ENCODE measurements at places on chromosomes 4 and X.

DNA sequence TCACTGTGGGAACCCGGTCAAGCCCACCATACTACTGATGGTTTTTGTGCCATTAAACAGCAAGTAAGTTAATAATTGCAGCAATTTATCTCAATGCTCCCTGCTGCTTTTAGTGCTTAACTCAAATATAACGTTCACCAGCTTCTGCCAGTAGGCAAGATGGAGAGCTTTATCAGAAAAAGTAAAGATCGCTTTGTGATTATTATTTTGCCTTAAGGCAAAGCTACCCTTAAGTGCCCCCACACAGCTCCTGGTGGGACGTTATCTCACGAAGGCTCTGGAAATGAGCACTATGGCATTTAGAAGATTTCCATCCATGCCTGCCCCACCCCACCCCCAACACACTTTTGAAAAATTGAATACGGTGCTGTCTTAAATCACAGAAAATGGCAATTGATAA, 59.4 kb downstream of the KDR start:
- no peak for DNase-seq

DNA sequence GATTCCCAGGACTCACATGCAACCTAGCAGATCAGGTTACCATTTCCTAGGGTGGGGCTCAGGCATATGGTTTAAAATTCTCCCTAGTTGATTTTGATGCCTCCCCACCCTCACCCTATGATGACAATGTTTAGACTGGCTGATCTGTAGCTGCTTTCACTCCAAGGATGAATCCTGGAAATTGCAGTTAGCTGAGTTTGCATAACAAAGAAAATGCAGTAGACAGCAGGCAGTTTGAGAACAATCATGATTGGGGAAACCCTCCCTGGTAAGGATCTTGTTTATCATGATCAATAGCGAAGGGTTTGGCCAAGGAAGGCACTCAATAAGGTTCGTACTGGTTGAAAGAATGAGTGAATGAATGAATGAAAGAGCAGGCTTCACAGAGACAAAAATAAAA, 2.1 kb downstream of the ZNF518B start:
- DNase-seq = no peak

GRCh38 chr4:105994061-105994460, 98.8 kb downstream of the NPNT start:
- no peak for DNase-seq

GRCh38 chrX:46572340-46572936, 1.1 kb upstream of the CHST7 start:
- DNase-seq = no peak

DNA sequence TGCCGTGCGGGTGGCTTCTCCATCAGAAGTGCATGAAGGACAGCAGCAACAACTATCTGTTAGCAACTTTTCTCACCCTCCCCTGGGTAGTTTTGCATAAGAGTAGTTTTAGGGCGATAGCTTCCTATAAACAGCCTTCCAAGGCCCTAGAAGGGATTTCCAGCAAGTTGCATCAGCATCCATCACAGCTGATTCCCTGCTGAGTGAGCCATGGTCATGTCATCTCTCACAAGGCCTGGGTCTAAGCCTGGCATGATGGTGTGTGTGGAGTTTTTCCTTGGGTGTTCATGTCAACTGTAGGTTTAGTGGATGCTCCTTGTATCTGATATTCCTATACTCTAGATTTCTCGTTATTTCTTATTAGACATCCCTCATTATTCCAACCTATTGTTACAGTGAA, 2324.7 kb upstream of the AGA start:
- no peak for DNase-seq

GRCh38 chr4:64464581-64464980, 55.3 kb upstream of the TECRL start:
- no peak for DNase-seq

GRCh38 chr4:52919461-52919860, 57.3 kb downstream of the RASL11B start:
- no peak for DNase-seq

- no peak for DNase-seq
Measured at GRCh38 chrX:15653961-15654360, 10.6 kb downstream of the CLTRN start.
